K562 (cell line): ENCODE measurements at places on chromosomes 7 and 10. TPM values are rescaled to one million over a fixed set of nuclear protein-coding genes. Genes with fewer than 3 reads are reported as not detected.
A peak's percentile ranks its signal among the peaks of the same experiment; 100 is the strongest.

The INSIG1 gene
- total RNA-seq: 254 and 296 TPM in 2 replicates

The EIF4H gene
- total RNA-seq: 408 and 416 TPM in 2 replicates

The OR13A1 gene
- total RNA-seq: 0.07 and 0.13 TPM in 2 replicates

GRCh38 chr7:137302081-137302480 lies 41.5 kb downstream of the PTN start:
- no peak for DNase-seq
- no peaks in the 10 kb centered on the region for H3K36me3 ChIP-seq
- H3K27me3 ChIP-seq: no peaks in the 10 kb centered on the region
- no peaks in the 10 kb centered on the region for H3K4me1 ChIP-seq

GRCh38 chr10:110751850-110752249 lies 107.7 kb downstream of the RBM20 start:
- no peaks in the 10 kb centered on the region for H3K27me3 ChIP-seq
- no peaks in the 10 kb centered on the region for H3K4me1 ChIP-seq
- H3K27ac ChIP-seq: no peak overlapping the region
- DNase-seq: no peak

DNA sequence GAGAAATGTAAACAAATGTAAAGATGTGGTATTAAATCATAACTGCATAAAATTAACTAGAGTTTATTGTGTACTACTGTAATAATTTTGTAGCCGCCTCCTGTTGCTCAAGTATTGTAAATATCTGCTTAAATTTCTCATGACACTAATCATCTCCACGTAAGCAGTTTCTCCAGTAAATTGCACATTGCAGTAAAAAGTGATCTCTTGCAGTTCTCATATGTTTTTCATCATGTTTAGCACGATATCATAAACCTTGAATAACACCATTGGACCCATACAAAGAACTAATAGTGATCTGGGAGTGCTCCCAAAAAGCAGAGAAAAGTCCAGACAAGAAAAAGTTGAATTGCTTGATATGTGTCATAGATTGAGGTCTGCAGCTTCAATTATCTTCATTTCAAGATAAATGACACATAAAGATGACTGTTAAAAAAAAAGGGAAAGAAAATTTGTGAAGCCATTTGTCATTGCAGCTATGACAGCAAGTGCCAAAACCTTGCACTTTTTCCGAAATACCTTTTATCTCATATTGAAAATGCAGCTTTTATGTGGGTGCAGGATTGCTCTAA lies 15.3 kb downstream of the LIPA start:
- DNase-seq: no peak
- H3K4me3 ChIP-seq: no peak overlapping the region
- no peaks in the 10 kb centered on the region for H3K27me3 ChIP-seq

GRCh38 chr10:124921261-124921660 lies 20.7 kb upstream of the ZRANB1 start:
- no peak for DNase-seq
- no peak overlapping the region for H3K27ac ChIP-seq
- H3K27me3 ChIP-seq: no peaks in the 10 kb centered on the region
- H3K36me3 ChIP-seq: peaks cover 25% of the 10 kb centered on the region; the same call in 2 of the 3 replicates
- H3K4me3 ChIP-seq: no peak overlapping the region

DNA sequence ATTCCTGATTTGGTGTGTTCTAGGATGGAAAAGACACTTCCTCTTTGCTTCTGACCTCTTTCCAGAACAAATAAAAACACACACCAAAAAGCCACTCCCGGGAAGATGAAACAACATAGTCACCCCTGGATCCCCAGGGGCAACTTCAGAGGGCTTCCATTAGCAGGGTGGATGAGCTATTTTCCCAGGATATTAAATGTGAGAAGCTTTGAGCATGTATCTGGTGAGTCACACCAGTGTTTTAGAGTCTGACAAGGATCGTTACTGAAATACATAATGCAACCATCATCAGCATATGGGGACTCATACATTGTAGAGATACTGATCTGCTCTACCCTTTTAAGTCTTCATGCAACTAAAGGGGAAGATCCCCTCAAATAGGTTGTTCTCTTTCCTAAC lies 115.5 kb upstream of the ZNF438 start:
- no peak overlapping the region for H3K4me3 ChIP-seq
- no peaks in the 10 kb centered on the region for H3K36me3 ChIP-seq
- H3K27ac ChIP-seq: no peak overlapping the region
- DNase-seq: no peak
- H3K4me1 ChIP-seq: no peaks in the 10 kb centered on the region; the same call in 1 of the 2 replicates
- H3K27me3 ChIP-seq: peaks cover 10% of the 10 kb centered on the region; the same call in 2 of the 3 replicates

GRCh38 chr7:29980151-29980550 lies 9.4 kb downstream of the SCRN1 start:
- DNase-seq: no peak
- H3K27ac ChIP-seq: no peak overlapping the region
- no peaks in the 10 kb centered on the region for H3K36me3 ChIP-seq
- H3K27me3 ChIP-seq: peaks cover 6% of the 10 kb centered on the region; the same call in 2 of the 3 replicates
- H3K4me3 ChIP-seq: no peak overlapping the region

GRCh38 chr10:22314852-22315251 lies 1.3 kb upstream of the COMMD3 start:
- no peaks in the 10 kb centered on the region; the same call in 2 of the 3 replicates for H3K36me3 ChIP-seq
- no peaks in the 10 kb centered on the region for H3K27me3 ChIP-seq
- peaks cover 8% of the 10 kb centered on the region; the same call in 1 of the 2 replicates for H3K4me1 ChIP-seq
- DNase-seq: no peak
- H3K4me3 ChIP-seq: peak overlapping the region; percentile 77; the same call in 1 of the 2 replicates
